Fibroblast of skin of abdomen (primary cell): ENCODE measurements at places on chromosomes 6 and 20.

- DNase-seq = no peak
Measured at GRCh38 chr20:4533368-4534133, 188.2 kb upstream of the PRND start.

DNA sequence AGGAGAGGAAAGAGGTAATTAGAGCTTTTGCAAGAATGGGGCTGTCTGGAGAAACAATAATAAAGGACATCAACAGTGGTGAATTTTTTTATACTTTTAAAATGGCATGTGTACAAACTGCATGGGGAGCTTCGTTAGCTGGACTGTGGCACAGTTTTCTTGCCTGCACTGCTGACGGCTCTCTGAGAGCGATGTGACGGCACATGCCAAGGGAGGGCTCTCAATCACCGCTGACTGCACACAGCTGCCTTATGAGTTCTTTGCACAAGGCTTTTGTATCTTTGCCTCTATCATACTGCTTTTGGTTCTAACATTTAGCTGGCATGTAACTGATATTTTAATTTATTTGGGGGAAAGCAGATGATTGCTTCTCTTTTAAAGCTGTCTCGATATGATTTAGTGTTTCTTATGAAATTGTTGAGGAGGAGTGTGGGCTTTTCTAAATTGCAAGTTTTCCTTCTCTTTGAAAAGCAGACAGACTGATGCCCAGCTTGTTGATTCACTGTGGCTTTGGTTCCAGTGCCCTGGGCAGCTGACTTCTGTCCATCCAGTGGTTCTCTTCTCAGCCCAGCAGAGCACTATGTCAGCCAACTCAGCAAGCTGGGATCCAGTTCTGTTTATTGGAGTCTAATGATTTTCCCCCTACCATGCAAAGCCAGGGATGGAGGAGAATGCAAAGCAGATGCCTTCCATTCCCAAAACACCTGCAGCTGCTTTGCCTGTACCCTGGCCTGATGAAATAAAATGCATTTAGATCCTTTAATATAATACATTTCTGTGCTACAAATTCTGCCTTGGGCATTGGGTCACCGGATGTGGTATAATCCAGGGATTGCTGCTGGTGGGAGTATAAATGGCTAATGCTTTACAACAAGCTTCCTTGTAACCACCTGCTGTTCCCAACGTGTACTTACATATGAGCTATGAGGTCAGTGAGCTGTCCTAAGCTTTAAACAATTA, 323.9 kb downstream of the ZFAND3 start:
- DNase-seq = no peak

DNA sequence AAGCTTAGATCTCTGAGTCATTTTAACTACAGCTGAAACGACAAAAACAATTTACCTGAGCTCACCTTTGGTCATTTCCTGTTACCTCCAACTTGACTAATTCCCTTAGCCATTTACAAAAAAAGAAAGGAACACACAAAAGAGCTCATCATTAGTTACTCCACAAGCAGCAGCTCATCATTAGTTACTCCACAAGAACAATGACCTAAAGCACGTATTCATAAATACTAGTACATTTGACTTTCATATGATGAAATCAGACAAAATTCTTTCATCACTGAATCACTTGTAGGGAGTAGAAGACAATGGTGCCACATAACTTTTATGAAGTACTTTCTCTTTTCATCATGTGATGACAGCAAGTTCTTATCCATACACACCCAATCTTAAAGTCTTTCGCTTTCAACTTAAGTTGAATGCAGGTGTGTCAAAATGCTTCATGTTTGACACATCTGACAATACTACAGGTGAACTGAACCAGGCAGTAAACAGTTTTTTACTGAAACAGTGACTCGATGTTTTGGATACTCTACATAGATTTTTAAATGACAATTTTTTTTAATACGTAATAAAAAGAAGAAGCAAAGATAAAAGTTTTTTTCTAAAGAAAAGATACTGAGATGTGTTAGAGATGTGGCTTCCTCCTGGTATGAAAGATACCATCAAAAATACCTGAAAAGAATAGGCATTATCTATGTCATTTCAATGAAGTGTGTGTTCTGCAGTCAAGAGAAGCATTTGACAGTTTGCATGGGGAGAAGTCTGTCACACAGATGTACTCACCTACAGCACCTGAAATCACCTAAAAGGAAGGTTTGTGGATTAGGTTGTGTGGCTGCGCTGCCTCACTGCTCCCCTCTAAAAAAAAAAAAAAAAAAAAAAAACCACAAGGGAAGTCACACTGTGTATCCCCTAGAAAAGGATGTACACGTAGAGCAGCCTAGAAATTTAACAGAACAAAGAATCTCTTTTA, 109.1 kb downstream of the PRDM1 start:
- DNase-seq = peak; percentile 70

DNA sequence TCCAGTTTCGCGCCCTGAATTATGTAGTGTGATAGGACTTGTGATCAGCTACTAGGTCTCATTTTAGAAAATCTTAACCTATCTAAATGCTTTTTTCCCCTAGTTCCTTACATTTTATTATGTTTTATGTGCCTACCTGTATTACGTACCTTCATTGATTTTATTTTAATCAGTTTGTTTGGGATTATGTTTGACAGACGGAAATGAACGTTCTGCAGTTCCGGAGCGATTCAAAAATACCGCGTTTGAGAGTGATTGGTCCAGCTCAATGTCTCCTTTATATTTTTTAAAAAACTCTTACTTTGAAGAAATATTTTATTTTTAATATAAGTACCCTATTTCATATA, 114.3 kb upstream of the BTN3A2 start:
- DNase-seq = no peak

GRCh38 chr6:151499551-151499950, 5.7 kb downstream of the CCDC170 start:
- DNase-seq = no peak

GRCh38 chr20:49167811-49168507, 20.2 kb downstream of the STAU1 start:
- no peak for DNase-seq

DNA sequence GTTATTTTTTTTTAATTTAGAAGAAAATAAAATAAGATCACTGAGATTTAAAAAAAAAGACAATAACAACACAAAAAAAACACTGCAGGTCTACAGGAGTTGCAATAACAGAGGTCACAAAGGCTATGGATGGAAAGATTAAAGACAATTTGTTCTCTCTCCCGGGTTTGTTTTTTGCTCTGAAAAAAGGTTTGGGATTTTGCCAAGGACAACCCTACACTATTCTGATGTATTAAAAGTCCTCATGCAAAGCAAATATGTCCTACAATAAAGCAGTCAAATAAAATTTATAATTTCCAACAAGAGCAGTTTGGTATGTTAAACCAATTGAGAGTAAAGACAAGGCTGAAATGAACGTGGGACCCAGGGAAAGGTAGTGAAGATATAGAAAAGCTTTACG, 55.6 kb downstream of the PTPRK start:
- DNase-seq = no peak

- DNase-seq = peak; percentile 31
Measured at GRCh38 chr6:166969390-166970002, 13.1 kb upstream of the RNASET2 start.

- DNase-seq = no peak
Measured at GRCh38 chr6:41818271-41819054, 31.0 kb downstream of the TOMM6 start.

DNA sequence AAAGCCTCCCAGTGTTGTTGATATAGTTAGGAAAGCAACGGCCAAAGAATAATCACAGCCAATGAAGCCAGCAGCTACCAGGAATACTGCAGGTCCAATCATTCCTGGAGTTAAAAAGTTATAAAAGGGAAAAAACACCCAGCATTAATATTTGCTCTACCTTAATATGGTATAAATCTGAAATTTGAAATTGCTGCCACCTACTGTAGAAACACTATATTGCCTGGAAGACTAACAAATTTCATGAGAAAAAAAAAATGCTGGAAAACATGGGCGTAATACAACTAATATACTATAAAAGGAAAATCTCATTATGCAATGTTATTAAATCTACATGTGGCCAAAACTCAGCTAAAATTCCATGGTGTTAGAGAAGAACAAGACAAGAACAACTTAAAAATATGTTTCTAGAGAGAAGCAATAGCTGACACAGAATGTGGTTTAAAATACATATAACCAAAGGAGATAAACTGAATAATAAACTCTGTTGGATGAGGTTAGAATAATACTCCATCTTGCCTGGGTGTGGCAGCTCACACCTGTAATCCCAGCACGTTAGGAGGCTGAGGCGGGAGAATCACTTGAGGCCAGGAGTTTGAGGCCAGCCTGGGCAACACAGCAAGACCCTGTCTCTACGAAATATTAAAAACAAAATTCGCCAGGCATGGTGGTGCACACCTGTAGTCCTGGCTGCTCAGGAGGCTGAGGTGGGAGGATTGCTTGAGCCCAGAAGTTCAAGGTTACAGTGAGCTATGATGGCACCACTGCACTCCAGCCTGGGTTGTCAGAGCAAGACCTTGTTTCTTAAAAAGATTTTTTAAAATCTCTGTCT, 43.1 kb downstream of the SLC17A5 start:
- DNase-seq = peak; percentile 52

DNA sequence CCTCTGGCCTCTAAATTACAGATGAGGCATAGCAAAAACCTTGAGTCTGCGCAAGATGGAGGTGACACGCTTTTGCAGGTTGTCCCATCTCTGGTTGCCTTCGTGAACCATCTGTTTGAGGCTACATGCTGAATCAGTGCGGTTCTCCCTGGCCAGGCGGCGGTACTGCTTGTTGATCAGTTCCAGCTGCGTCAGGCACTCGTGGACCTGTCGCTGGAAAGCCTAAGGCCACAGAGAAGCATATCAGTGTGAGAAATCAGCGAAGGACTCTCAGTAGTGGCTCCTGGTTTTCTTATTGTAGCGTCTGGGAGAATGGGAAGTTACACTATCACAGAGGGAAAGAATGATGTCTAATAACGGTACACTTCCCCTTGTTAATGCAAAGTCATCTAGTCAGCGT, 344.4 kb downstream of the ESR1 start:
- peak; percentile 6 for DNase-seq

GRCh38 chr6:106727480-106728149, 98.2 kb downstream of the QRSL1 start:
- no peak for DNase-seq

DNA sequence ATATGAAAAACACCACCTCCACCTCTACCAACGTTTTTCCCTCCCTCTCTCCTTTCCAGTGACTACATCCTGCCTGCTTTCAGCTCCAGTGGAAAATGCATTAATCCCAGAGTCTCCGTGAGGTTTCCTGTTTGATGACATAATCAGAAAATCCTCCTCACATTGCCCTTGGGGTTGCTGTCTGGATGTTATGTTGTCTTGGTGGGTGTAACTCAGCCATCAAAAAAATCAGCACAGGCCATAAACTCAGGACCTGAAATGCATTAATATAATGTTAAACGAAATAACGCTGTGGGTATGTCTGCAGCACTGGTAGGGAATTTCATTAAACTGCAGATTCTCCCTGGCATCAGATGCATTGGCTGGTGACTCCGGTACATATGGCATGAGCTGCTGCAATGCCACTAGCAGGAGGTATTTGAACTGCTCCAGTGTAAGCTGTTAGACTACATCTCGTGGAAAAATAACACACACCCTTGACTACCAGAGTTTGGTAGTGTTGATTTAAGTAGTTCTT, 297.8 kb downstream of the PRL start:
- peak; percentile 86 for DNase-seq

DNA sequence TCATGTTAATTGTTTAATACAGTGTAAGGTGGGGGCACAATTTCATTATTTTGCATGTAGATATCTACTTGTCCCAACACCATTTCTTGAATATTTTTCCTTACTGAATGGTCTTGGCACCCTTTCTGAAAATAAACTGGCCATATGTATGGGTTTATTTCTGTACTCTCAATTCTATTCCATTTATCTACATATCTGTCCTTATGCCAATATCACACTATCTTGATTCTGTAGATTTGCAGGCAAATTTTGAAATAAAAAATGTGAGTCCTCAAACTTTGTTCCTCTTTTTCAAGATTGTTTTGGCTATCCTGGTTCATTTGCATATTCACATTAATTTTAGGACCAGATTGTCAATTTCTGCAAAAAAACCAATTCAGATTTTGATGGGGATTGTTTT, 34.8 kb downstream of the SCGN start:
- DNase-seq = no peak
